ENCODE measurements at places on chromosomes 4 and X.

GRCh38 chrX:12245650-12246645, 107.7 kb downstream of the FRMPD4 start:
- no peak for DNase-seq

- DNase-seq: no peak
Observed at GRCh38 chrX:42505016-42505415, 272.9 kb downstream of the PPP1R2C start.

DNA sequence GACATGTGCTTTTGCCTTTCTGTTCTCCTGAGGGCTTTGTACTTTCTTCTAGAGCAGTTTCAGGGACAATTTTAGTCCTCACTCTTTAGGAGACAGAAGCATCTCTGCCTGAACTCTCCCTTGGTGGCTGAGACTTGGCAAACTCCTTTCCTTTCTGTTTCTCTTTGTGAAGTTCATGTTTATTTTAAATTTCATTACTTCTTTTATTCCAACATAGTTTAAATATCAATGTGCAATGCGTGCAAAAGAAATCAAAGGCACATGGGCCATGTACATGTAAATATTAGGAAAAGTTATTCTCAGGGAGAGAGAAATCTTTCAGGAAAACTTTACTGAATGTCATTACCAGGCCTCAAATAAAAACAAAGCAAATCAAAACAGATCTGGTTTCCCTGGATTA, 177.6 kb downstream of the RNF150 start:
- DNase-seq: no peak

DNA sequence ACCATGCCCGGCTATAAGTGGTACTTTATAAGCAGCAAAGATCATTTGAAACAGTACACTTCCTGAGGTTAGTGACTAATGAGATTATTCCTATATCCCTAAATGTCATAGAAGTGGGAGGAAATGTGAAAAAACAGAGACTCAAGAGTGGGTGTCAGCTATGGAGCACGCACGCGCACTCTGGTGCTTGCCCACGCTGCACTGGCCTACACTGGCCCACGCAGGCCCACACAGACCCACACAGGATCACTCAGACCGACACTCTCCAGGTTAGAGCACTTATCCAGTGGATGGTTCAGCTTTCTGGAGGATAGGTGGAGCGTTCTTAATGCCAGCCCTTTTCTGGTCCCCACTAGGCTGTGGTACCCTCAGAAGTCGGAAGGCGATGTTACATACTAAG, 78.5 kb downstream of the IL1RAPL1 start:
- DNase-seq: no peak

GRCh38 chr4:106414366-106414765, 45.8 kb upstream of the GIMD1 start:
- DNase-seq: no peak

- no peak for DNase-seq
Observed at GRCh38 chrX:3177851-3178250, 136.6 kb downstream of the ARSF start.

DNA sequence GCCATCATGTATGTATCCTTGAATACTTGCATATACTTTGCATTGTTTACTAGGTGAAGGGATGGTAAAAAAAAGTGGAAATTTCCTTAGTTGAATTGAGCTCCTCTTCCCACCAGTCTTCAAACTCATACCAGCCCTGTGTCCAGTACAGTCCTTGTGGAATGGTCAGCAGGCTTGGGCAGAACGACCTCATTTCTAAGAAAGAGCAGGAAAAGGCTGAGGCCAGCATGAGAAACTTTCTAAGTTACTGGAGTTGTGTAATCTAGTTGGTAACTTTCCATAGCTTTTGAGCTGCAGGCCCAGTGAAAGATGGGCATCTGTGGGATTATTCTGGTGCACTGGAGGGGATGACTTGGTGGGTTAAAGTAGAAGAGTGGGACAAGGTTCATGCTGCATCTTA, 87.6 kb downstream of the DCUN1D4 start:
- no peak for DNase-seq

GRCh38 chr4:108171339-108172230, 2.9 kb upstream of the LEF1 start:
- DNase-seq: no peak

GRCh38 chrX:129606918-129607317, 47.8 kb downstream of the APLN start:
- peak; percentile 9 for DNase-seq

- DNase-seq: no peak
Observed at GRCh38 chrX:20056704-20057103, 60.0 kb downstream of the MAP7D2 start.

DNA sequence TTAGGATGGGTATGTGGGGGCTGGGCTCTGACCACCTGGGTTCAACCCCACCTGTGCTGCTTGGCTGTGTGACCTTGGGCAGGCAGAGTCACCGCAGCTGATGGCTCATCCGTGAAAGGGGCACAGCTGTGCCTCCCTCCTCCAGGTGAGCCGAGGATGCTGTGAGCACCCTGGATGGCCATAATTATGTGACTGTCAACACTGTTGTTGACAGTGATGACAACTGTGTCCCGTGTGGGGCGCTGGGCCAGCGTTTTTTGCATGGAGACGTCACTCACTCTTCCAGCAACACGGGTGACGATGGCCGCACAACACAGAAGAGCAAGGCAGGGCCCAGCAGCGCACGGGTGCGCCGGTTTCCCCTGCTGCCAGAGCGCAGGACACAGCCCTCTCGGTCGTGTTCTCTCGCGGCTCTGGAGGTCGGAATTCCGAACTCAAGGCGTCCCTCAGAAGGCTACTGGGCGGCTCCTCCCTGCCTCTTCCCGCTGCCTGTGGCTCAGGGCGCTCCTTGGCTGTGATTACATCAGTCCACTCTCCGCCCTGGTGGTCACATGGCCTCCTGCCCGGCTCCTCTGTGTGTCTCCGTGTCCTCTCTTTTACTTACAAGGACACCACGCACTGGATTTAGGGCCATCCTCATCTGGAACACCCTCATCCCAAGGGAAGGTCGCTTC, 1.3 kb downstream of the SH3TC1 start:
- no peak for DNase-seq

DNA sequence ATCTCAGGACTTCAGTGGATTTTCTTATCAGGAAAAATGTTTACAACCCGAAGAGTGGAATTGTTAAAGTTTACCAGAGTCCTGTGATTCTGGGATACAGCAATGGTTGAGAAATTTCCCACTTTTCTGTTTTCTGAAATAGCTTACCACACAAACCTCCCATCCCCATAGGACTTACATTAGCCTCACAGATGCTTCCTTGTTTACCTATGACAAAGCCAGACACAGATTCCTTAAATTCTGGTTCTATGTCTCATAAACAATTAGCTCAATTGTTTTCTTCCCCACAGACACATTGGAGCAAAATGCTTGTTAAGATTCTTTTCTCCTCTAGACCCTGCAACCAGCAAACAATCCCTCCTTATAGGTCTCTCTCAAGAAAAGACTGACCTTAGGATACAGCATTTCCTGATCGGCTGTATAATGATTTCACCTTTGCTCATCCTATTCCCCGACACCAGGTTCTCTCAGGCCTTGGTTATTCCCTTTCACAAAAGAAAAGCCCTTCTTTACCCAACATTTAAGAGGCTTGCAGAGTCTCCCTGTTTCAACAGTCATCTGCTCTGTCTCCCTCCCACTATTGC, 886.2 kb downstream of the ARAP2 start:
- DNase-seq: no peak

DNA sequence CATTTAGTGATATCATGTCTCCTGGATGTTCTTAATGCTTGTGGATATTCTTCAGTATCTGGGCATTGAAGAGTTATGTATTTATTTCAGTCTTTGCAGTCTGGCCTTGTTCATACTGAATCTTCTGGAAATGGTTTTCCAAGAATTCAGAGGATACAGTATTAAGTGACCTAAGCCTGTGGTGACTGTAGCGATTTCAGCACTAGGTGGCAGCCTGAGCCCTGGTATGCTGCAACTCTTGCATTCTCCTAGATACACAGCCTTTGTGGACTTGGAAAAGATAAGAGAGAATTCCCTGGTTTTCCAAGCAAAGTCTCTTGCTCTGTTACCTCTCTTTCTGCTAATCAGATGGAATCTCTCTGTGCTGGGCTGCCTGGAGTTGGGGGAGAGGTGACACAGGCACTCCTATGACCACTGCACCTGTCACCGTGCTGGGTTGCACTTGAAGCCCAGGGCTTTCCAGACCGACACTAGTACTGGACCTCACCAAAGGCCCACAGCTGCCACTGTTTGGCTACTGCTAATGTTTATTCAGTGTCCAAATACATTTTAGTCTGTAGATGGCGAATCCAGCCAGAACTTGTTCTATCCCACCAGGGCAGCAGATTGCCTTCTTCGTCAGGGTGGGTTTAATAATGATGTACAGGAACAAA, 19.3 kb upstream of the SPIN2A start:
- DNase-seq: no peak

DNA sequence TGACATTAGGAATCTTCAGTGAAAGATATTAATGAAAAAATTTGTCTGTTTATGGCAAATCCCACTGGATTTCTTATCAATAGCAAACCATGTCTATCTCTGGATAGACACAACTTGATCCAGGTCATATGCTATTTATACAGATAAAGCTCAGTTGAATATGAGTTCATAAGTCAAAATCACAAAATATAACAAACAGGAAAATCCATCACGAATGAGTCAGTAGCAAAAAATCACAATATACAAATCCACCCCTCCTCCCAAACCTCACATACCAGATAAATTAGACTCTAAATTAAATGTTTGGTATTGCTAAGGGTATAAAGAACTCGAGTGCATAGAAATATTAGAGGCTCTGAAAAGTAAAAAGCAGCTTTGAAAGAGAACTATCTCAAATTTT, 420.5 kb downstream of the TLL1 start:
- no peak for DNase-seq

- DNase-seq: no peak
Observed at GRCh38 chr4:140109737-140110136, 44.2 kb downstream of the MAML3 start.

- no peak for DNase-seq
Observed at GRCh38 chr4:112302320-112303274, 5.4 kb downstream of the ALPK1 start.

Measured in stimulated activated CD8-positive, alpha-beta memory T cell treated with anti-CD3 and anti-CD28 coated beads, Interleukin-4, amount 100 ng/mL, for 4 hours (primary cell).